ENCODE measurements at places on chromosomes 5 and 9. TPM values are rescaled to one million over a fixed set of nuclear protein-coding genes. Genes with fewer than 3 reads are reported as not detected.

Gene PCDHB15
- not detected for total RNA-seq

Gene SHISAL2B
- total RNA-seq: not detected

Gene GRM6
- total RNA-seq: not detected

Gene CD274
- 42.6 TPM for total RNA-seq

Gene EIF4E1B
- total RNA-seq: not detected

Gene CFAP90
- not detected for total RNA-seq

Gene TAS2R1
- not detected for total RNA-seq

Gene ORM2
- not detected for total RNA-seq

Gene SH3RF2
- total RNA-seq: 0.34 TPM

Gene BAAT
- not detected for total RNA-seq

Gene CCDC192
- total RNA-seq: not detected
